ENCODE measurements at places on chromosomes 4 and X.

DNA sequence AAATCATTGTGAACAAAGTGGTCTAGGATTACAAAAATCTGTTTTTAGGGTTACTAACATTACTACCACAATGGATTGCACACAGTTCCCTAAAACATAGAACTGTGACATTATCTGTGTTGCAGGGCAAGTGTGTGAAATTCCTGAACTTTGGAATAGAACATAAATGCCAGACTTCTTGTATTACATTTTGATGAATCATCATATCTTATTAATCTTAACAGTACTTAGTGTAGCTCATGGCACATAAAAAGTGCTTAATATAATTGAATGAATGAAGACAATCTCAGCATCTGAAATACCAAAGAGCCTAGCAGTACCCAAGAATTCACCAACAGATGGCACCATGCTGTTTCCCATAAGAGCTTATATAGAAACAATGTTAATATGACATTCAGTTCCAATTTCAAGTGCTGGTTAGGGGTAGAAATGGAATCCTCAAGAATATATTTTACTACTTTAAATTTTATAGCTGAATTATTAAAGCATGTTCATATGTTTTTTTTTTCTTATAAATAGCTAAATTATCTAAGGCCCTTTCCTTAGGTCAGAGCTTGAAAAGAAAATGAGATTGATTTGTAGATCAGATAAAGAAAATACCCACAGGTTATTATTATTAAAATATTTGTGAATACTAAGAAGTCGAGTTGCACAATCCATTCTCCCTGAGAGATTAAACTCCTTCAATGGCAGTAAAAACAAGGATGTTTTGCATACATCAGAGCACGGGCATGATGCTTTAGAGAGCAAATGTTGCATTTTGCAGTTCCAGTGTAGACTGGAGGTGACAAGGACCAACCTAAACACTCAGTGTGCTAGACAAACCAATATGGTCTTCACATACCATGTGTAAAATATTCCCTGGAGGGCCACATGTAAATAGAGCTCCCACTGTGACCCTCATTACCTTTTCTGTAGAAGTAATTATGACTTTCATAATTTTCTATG is 25.7 kb upstream of the SHISA3 start:
- no peak for DNase-seq

DNA sequence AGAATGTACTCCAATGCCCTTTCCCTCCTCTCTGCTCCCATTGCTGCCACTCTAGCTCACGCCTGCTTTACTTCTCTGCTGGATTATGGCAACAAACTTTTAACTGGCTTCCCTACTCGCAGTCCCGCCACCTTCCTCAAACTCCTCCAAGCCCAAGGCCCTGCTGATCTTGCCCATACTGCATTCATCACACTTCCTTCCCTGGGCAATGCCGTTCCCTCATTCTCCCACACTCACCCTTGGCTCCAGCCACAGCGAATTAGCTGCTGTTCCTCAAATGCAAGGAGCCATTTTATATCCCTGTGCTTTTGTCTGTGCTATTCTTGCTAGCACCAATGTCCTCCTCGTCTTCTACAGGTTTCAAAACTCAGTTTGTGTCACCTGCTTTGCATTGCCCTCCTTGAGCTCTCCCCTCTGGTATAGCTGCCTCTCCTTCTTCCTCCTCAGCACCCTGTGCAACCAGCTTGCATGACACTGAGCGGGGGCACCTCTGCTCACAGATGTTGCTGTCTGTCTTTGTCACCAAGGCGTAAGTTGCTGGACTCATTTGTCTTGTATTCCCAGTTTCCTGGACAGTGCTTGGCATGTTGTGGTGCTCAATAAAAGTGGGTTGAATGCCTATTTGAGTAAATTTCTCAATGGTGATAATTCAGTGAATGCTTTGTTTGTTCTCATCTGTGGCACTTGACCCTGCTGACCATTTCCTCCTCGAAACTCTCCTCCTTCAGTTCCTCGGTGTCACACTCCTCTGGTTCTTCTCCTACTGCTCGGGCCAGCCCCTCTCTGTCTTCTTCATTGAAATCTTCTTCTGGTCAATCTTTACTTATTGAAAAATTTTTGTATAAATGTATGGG is 22.4 kb upstream of the MGST2 start:
- DNase-seq = no peak

- no peak for DNase-seq
These were observed 19.6 kb downstream of the ATP5ME start for GRCh38 chr4:654503-654845.

GRCh38 chrX:102652031-102652688 is 877 bp downstream of the GPRASP1 start:
- DNase-seq = peak; percentile 29

- no peak for DNase-seq
These were observed 55.1 kb upstream of the NAP1L5 start for GRCh38 chr4:88752754-88753153.

- no peak for DNase-seq
These were observed 109.7 kb downstream of the PDLIM5 start for GRCh38 chr4:94561249-94562024.

- peak; percentile 51 for DNase-seq
These were observed 23.9 kb upstream of the TMSB4X start for GRCh38 chrX:12950851-12951594.

- no peak for DNase-seq
These were observed 50.4 kb downstream of the USP11 start for GRCh38 chrX:47283015-47283771.

DNA sequence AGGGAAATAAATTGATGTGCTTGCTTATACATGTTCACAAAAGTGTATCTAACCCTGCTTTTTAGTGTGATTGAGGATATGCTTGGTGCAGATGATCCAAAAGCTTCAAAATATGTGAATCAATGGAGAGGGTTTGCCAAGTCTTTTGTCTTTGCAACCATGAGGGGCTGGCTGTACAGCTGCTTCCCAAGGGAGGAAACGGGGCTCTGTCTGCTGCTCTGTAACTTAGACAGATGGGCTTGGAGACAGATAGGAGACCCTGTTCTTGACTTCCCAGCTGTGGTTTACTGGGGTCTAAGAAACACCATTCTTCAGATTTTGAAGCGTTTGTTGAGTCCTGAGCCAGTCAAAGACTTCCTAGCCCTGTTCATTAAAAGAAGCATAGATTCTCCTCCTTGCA is 152.3 kb downstream of the DCLK2 start:
- DNase-seq = no peak

DNA sequence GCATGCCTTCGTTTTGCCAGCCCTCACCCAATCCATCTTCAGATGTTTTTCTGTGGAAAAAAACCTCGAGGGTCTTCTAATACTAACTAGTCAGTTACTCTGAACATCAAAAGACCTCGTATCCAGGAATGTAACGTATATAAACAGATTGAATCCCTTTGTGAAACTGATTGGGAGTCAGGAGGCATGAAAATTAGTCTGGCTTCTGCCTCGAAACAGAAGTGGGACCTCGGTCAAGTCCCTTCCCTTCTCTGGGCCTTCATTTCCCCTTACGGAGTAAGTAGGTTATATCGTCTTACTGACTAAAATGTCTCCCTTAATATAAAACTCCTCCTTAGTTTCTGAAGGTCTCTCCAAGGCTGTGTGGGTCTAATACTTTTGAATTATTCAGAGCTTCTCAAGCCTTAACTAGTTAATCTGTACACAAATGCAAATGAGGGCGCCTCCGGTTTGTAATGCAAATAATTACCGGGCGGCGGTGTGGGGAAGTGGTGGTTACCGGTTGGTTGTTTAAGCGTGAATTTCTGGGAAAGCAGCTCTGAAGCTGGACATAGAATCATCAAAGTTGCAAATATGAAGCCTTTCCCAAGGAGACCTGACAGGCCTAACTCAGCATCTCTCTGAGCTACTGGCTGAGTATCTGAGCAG is 11.4 kb upstream of the NKRF start:
- no peak for DNase-seq

- no peak for DNase-seq
These were observed 81.5 kb downstream of the NHS start for GRCh38 chrX:17456526-17456925.

- DNase-seq = no peak
These were observed 80.8 kb upstream of the IQCM start for GRCh38 chr4:149896432-149896831.

- DNase-seq = no peak
These were observed 232.3 kb downstream of the PTTG2 start for GRCh38 chr4:38192516-38192915.

GRCh38 chr4:15714141-15714540 is 11.3 kb downstream of the BST1 start:
- DNase-seq = no peak

- DNase-seq = no peak
These were observed 419.9 kb upstream of the NWD2 start for GRCh38 chr4:36824682-36825081.

DNA sequence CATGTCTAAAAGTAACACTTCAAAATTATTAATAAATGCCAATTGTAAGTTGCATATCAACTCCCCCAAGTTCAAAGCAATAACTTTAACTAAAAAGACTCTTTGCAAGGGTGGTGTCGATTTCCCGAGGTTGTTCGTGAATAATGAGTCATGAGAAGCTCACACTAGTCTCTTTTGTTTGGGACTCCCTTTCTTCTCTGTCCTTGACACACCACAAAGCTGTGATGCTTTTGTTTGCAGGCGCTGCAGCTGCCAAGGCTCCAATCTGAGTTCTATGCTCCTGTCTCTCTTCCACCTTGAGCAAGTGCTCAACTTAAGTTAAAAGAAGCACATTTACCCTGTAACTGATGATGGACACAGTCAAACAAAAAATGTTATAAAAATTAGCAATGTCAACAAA is 65.9 kb downstream of the FAT1 start:
- DNase-seq = no peak

GRCh38 chr4:8439914-8440491 is 520 bp downstream of the ACOX3 start:
- DNase-seq = no peak

DNA sequence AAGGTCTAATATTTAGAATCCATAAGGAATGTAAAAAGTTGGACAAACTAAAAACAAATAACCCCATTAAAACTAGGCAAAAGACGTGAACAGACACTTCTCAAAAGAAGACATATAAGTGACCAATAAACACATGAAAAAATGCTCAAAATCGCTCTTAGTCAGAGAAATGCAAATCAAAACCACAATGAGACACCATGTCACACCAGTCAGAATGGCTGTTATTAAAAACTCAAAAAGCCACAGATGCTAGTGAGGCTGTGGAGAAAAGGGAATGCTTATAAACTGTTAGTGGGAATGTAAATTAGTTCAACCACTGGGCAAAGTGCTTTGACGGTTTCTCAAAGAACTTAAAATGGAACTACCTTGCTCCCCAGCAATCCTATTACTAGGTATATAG is 674.3 kb upstream of the MAGEB2 start:
- no peak for DNase-seq

- DNase-seq = no peak
These were observed 50.0 kb upstream of the AADAT start for GRCh38 chr4:170139764-170140163.

DNA sequence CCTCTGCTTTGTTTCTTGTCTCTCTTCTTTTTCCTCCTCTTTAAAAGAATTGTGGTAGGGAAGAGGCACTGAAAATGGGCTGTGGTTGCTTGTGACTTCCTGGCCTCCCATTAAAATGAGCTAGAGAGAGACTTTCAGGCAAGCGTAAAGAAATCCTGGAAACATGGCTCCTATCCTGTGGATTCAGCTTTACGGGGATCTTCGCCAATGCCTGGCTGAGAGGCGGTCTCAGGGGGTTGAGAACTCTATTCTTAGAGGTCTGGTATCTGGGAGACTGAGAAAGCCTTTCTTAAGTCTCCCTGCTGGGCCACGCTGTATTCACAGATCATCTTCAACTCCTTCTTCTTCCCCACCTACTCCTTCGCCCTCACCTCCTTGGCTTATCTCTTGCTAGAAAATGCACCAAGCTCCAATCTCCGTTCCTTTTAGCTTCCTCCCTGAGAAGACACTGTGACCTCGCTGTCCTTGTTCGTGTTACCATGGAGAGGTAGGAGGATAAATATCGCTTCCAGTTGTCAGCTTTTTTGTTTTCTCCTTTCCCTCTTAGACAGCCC is 542 bp upstream of the KLF8 start:
- no peak for DNase-seq

DNA sequence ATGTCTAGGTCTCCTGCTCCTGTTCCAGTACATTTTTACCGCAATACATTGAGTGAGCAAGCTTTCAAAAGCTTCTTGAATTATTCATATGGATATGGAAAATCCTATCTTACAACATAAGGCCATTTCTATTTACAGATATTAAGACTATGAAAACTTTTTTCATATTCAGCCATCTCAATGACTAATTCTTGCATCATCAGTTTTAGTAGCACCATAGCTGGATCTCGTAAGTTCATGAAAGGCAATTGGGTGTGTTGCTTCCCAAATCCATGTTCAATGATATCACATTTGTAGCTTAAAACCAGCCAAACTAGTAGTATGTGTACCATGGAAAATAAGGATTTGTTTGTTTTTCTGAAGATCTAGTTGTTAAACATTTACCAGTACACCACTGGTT is 118.3 kb upstream of the GABRA2 start:
- DNase-seq = no peak

GRCh38 chr4:138235419-138235952 is 6.7 kb downstream of the SLC7A11 start:
- no peak for DNase-seq

- DNase-seq = no peak
These were observed 31.8 kb downstream of the ARX start for GRCh38 chrX:24983931-24984330.

DNA sequence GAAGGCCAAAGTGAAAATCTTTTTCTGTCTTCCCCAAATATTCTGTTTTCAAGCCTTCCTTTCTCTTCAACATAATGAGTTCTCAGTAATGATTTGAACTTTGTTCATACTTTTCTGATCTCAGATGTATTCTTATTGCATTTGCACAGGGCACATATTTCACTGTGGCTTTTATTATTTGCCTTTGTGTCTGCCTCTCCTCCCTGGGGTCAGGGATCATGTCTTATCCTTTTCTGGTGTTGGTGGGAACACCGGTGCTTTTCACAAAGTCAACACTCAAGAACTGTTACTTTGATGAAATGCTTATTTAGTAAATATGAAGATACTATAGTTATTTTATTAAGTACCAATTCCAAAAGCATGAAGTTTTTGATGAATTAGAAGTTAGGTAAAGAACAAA is 143.8 kb downstream of the FRAS1 start:
- no peak for DNase-seq
